Stimulated activated CD4-positive, alpha-beta T cell treated with anti-CD3 and anti-CD28 coated beads, Interleukin-1b, Interleukin-23, amount 100 ng/mL, for 48 hours (primary cell): ENCODE measurements at places on chromosomes 13 and 19.

DNA sequence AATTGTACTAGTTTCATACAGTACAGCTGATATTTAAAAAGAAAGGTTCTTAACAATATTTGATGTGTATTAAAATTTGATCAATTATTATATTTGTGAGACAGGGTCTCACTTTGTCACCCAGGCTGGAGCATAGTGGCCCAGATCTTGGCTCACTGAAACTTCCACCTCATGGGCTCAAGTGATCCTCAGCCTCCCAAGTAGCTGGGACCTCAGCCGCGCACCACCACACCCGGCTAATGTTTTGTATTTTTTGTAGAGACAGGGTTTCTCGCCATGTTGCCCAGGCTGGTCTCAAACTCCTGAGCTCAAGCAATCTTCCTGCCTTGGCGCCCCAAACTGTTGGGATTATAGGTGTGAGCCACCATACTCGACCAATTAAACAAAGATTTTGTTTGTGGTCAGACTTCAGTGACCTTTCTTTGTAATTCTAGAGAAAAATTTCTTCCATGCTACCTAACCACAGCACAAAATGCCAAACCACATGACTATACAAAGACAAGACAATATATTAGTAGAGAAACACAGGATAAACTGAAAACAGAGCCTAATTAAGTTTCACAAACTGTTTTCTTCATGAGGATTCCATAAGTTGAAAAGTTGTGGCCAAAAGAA, 59.6 kb downstream of the RBM26 start:
- no peak for DNase-seq

DNA sequence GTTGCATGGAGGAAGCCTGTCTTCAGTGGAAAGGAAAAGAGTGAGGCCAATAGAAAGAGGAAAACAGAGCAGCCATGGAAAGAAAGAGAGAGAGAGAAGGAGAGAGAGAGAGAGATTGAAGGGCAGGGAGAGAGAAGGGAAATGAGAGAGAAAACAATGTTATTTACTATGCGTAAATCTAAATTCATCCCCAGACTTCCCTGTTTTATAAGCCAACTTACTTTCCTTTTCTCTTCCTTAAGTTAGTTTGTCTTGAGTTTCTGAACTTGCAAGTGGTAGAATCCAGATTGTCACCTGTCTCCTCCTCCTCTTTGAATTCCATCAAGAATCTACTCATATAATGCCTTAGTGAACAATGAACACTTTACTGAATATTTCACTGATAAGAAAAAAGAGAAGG, 16.8 kb upstream of the RCBTB2 start:
- no peak for DNase-seq

DNA sequence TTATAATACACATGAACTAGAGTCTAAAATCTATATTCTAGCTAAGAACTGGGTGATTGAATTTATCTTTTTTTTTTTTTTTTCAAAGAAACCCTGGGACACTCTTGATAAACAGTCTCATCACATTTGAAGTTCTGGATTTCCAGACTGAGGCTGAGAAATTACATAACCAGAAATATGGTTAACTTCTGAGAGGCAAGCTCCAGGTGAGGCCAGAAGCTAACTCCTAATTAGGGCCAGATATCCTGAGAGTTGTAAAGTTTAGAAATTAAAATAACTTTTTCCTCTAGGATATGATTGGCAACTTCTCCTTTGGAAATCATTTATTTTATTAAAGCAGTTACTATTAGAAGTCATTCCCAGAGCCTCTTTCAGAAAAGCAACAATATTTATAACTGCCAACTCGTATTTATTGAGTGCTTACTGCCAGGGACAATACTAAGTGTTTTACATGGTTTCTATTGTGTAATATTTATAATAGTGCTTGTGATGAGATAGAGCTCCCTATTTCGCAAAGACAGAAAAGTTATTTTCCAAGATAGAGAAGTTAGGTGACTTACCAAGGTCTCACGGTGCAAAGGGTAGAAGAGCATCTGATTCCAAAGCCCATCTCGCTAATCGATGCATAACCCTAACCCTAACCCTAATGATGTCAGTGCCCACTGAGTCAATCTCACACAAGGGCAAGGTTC, 187.7 kb downstream of the DCT start:
- DNase-seq: no peak

- DNase-seq: no peak
Measured at GRCh38 chr19:42153672-42154433, 21.6 kb upstream of the POU2F2 start.

DNA sequence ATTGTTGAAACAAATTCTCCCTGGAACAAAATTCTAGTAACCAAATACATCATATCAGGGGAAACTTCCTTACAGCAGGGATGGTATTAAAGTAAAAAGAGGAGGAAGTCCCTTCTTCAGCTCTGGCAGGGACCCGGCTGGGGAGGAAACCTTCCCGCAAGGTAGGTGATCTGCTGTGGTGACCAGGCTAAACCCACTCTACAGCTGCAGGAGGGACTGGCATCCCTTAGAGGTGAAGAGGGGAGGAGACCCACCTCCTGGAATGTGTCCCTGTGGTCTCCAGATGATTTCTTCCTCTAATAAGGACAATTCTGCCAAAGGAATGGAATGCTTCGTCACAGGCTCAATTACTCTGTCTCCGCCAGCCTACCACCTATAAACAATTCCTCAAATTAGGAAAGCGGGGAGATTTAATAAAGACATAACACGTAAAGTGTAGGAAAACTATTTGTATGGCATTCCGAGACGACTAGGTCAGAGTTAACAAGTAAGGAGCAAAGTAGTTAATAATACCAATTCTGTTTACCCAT, 637 bp upstream of the PDS5B start:
- no peak for DNase-seq

GRCh38 chr19:51440846-51441409, 17.3 kb downstream of the SIGLEC8 start:
- peak; percentile 76 for DNase-seq

DNA sequence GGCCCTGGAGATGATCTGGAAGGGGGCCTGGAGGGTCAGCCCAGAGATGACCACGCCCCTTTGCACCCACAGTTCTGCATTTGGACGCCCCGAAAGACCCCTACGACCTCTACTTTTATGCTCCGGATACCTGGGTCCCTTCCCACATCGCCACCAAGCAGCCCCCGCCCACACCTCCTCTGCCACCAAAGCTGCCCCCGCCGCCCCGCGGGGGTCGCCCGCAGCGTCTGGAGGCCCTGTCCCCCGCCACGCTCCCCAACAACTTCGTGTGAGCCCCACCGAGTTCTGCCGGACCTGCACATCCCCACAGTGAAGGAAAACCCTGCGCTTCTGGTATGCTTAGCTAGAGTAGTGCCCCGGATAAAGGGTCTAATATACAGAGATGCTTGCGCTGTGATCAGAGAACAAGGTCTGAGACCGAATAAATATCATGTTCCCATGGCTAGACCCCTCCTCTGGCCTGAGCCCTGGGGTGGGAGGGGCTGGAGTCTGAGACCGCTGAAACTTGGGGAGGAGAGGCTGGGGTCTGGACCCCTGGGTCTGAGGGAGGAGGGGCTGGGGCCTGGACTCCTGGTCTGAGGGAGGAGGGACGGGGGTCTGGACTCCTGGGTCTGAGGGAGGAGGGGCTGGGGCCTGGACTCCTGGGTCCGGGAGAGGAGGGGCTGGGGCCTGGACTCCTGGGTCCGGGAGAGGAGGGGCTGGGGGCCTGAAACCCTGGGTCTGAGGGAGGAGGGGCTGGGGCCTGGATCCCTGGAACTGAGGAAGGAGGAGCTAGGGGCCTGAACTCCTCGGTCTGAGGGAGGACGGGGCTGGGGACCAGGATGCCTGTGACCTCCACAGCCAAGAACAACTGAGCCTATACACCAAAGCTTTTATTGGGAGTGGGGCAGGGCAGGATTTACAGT, 3.6 kb downstream of the GFY start:
- no peak for DNase-seq

- no peak for DNase-seq
Measured at GRCh38 chr13:84821261-84821660, 939.0 kb upstream of the SLITRK1 start.

DNA sequence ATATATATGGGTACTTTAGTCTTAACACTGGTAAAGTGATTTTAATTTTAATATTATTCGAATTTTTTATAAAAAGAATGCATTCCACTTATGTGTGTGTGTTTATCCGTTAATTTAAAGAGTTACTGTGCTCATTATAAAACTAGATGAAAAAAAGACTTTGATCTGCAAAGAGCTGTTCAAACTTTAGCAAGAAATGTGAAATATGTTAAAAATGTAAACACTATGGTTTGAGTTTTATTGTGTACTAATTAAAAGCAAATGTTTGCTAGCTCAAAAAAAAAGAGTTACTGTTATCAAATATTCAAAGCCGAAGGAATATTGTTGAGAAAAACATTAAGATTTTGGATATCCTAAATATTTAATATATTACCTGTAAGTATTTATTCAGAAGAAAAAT, 34.5 kb downstream of the UFM1 start:
- DNase-seq: no peak

- DNase-seq: no peak
Measured at GRCh38 chr13:48110132-48110868, 15.4 kb upstream of the MED4 start.

- DNase-seq: peak; percentile 23
Measured at GRCh38 chr19:39752390-39752789, 14.6 kb upstream of the CLC start.

DNA sequence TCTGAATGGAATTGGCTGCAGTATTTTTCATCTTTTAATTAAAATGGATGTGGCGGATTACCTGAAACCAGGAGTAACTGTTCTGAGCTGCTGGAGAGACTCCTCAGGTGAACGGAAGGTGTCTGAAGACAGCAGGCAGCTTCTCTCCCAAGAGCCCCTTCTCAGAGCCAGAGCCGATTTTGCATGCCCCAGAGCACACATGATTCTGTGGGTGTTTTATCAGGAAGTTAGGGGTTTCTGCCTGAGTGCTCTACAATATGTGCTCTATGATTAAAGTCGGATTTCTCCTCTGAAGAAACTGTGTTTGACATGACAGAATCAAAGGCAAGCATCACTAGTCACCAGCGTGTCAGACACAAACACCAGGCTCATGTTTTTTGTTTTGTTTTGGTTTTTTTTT, 60.7 kb upstream of the MCF2L start:
- DNase-seq: no peak

DNA sequence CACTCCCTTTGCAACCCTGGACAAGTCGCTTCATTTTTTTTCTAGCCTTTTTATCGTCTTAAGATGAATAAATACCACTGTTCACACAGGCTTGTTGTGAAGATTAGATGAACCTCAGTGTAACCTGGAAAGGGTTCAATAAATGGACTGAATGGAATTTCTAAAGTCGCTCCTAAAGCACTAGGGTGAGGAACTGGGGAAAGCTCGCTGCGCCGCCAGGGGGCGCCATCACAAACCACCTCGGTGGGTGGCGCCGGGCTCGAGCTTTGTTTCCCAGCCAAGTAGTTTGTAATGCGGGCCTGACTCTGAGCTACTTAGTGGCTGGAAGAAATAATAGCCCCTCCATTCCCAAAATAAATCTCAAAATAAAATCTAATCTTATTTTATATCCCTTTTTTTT, 2.2 kb upstream of the CEACAM6 start:
- peak; percentile 70 for DNase-seq

GRCh38 chr19:20964798-20965197, 41.7 kb downstream of the ZNF85 start:
- DNase-seq: no peak

- DNase-seq: no peak
Measured at GRCh38 chr13:23515116-23515515, 55.1 kb upstream of the TNFRSF19 start.

- DNase-seq: no peak
Measured at GRCh38 chr19:12265921-12266704, 28.6 kb downstream of the ZNF44 start.

DNA sequence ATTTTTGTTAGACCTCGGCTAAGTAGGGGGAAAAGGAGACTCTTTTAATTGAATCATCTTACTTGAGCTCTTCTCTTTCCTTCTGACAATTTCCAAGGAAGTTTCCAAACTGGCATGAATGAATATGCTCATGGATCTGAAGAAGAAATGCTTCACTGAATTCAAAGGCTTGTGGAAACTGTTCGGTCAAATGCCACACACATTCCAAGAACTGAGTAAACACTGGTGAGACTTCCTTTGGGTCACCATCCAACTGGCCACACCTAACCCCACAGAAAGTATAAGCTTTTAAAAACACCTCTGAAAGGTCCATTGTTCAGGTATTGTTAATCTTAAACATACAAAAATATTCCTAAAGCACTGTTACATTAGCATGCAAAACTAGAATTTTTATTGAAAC, 33.6 kb downstream of the MTMR6 start:
- no peak for DNase-seq

GRCh38 chr13:73403355-73404120, 344.7 kb downstream of the KLF5 start:
- no peak for DNase-seq

- DNase-seq: no peak
Measured at GRCh38 chr19:2255982-2256685, at the start of gene JSRP1. Gene JSRP1 (minus strand): TSS chr19:2256417. CDS start chr19:2255314, 1,103 bp downstream.

GRCh38 chr19:45630463-45630862, 8.7 kb downstream of the EML2 start:
- peak; percentile 55 for DNase-seq

DNA sequence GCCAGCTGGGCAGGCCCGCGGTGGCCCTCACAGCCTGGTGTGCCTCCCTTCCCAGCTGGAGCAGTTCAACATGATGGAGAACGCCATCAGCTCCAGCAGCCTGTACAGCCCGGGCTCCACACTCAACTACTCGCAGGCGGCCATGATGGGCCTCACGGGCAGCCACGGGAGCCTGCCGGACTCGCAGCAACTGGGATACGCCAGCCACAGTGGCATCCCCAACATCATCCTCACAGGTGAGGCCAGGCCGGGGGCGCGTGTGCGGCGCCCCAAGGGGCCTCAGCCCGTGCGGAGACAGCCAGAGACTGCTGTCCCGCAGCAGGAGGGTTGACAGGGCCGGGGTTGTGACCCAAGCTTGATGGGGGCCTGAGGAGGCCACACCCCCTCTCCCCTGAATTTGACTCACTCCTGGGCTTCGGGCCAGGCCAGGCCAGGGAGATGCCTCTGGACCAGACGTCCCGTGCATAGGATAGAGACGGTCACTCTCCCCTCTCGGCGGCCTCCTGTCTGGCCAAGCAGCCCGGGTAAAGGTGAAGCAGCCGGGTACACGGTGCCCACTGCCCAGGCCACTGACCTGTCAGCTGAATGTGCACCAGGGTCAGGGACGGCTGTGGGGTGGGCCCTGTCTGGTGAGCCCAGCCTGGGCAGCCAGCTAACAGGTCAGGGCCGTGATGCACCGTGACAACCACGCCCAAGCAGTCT, 15.4 kb downstream of the COMP start:
- DNase-seq: no peak

GRCh38 chr19:55671054-55671378, 4.0 kb upstream of the EPN1 start:
- no peak for DNase-seq

- no peak for DNase-seq
Measured at GRCh38 chr19:47754206-47755064, 9.1 kb downstream of the NOP53 start.

DNA sequence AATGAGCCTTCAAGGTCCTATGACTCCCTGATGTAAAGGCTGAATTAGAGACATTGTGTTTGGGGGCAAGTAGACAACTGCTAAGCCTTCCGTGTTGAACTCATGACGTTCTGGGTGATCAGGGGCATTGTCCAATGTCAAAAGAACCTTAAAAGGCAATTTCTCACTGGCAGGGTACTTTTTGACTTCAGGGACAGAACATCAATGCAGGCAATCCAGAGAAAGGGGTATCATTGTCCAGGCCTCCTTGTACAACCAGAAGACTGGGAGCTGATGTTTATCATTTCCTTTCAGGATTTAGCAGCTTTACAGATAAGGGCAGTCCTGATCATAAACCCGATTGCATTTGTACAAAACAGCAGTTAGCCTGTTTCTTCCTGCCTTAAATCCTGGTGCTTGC, 25.0 kb upstream of the SMAD9 start:
- DNase-seq: no peak
